ENCODE measurements at places on chromosomes 1 and 21.

GRCh38 chr1:6100861-6101783 is 55.4 kb downstream of the KCNAB2 start:
- H3K4me1 ChIP-seq: peaks cover 1% of the 10 kb centered on the region
- H3K36me3 ChIP-seq: peaks cover 4% of the 10 kb centered on the region
- peak; percentile 30 for DNase-seq
- H3K27ac ChIP-seq: no peak overlapping the region
- no peaks in the 10 kb centered on the region for H3K27me3 ChIP-seq

- H3K4me3 ChIP-seq: peak overlapping the region; percentile 77
- peaks cover 6% of the 10 kb centered on the region for H3K36me3 ChIP-seq
- H3K27ac ChIP-seq: peak overlapping the region; percentile 73
- no peaks in the 10 kb centered on the region for H3K27me3 ChIP-seq
- peaks cover 58% of the 10 kb centered on the region for H3K4me1 ChIP-seq
Measured at GRCh38 chr1:221783437-221783836, 41.5 kb upstream of the DUSP10 start.

GRCh38 chr1:153438599-153438998 is 21.9 kb downstream of the S100A7 start:
- no peak overlapping the region for H3K4me3 ChIP-seq
- H3K27ac ChIP-seq: no peak overlapping the region
- no peak for DNase-seq
- peaks cover 2% of the 10 kb centered on the region for H3K4me1 ChIP-seq
- H3K27me3 ChIP-seq: peaks cover 3% of the 10 kb centered on the region

DNA sequence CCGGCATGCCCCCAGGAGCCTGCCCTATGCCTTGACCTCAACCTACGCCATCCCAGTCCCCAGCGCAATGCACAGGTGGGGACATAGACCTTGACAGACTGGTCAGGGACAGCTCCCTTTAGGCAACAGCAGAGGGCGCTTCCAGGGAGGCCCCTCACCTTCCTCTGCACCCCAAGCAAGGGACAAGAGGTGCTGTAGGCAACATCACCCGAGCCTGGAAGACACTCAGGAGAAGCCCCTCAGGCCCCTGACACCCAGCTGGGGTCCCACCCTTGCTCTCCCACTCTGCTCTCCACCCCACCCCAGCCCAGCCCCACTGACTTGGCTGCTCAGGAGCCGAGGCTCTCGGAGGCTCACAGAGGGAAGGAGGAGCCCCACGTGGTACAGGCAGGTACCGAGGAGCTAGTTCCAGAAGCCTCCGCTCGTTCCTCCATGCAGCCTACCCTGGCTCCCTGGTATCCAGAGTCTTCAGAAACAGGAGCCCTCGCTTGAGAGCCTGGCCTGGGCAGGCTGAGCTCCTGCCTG is 2.4 kb upstream of the WNT3A start:
- no peak overlapping the region for H3K27ac ChIP-seq
- no peak overlapping the region for H3K4me3 ChIP-seq
- H3K36me3 ChIP-seq: no peaks in the 10 kb centered on the region
- H3K4me1 ChIP-seq: peaks cover 11% of the 10 kb centered on the region
